ENCODE measurements at places on chromosomes 16 and 17.
A peak's percentile ranks its signal among the peaks of the same experiment; 100 is the strongest.

DNA sequence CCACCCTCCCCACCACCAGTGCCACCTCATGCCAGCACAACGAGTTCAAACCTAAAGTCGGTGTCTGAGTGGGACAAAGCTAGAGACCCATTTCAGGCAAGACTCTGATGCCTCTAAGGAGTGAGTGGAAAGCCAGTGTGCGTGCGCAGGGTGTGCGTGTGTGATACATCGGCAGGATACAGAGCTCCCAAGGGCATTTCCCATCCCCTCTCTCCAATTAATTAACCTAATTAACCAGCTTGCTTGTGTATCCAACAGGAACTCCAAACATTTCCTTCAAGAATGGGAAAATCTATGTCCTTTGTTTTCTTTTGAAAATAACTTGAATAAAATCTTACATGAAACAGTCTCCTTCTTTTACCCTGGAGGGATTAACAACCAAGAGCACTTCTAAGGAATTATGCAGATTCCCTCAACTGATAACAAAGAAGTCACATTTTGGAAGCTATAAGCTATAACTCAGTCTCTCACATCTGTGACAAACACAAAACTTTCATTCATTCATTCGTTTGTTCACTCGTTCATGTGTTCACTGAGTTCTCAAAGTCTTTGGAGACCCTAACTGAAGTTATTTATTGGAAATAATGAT lies 9.9 kb downstream of the ATPAF2 start:
- no peak for DNase-seq

DNA sequence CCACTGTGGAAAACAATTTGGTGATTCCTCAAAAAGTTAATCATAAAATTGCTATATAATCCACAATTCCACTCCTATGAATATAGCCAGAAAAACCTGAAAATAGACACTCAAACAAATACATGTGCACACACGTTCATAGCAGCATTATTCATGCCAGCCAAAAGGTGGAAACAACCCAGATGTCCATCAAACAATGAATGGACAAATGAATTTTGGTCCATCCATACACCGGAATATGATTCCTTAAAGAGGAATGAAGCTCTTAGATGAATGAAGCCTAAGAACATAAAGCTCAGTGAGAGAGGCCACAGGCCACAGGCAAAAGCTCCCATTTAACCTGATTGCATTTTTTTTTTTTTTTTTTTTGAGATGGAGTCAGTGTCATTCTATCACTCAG lies 114.6 kb upstream of the TNRC6C start:
- no peak for DNase-seq

- DNase-seq: no peak
These were observed 165.8 kb downstream of the MAF start for GRCh38 chr16:79434771-79435170.

DNA sequence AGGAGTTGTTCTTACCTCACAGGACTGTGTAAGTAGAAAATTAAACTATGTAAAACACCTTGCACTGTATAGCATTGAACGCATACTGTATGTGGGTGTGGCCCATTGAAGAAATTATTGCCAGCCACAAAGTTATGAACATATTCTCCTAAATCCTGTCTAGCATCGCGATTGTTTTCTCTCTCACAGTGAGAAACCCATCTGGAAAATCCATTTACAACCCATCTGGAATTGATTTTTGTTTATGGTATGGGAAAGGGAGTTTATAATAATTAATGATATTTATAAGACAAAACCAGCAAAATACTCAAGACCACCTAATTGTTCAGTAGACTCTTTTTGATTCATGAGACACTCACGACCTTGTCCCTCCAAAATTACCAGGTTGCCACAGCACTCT lies 22.1 kb upstream of the MON1B start:
- DNase-seq: no peak

DNA sequence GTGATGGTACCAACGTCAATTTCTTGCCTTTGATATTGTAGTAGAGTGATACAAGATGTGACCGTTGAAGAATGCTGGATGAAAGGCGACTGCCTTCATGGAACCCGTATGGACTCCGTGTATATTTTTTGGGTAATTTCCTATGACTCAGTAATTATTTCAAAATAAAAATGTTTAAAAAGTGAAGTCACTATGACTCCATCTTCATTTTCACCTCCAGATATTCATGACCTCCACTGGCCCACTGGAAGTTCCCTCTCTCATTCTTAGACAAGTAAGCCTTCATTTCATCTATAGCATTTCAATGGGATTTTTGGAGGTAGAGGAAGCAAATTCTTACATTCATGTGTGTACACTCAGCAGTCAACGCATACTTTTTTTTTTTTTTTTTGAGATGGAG lies 111.8 kb upstream of the NUDT7 start:
- DNase-seq: no peak

GRCh38 chr16:57627184-57627871 lies 1.1 kb upstream of the ADGRG1 start:
- DNase-seq: no peak

- DNase-seq: peak; percentile 87
These were observed 257.5 kb downstream of the CDH11 start for GRCh38 chr16:64864232-64864809.

DNA sequence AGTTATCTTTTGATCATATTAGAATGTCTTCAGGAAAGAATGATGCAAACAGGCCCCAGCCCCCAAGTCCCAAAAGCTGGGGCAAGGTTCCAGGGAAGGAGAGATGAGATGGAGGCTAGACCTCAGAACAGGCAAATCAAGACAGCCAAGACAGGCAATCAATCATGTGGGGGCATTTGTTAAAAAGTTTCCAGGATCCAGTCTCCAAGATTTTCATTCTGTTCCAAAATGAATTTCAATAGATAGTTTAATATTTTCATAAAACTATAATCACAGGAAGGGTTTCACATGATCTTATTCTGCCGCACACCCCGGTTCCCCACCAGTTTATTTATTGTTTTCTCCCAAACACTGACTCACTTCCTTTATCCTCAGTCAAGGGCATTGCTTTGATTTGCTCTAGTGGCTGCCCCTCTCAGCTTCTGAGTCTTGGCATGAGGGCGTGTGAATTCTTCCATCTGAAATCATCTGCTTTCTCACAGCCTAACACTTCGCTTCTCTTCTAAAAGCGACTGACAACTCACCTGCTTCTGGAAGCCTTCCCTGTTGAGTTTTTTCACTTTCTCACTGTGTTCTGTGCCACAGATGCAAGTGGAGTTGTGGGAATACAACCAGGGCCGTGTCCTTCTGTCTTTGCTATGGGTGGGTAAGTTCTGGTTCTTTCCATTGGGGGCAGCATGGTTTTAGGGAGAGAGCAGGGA lies 12.2 kb upstream of the TERF2 start:
- DNase-seq: peak; percentile 68
